Psoas muscle (tissue), 8 donors: ENCODE measurements at places on chromosomes 7 and 10. TPM values are rescaled to one million over a fixed set of nuclear protein-coding genes. Genes with fewer than 3 reads are reported as not detected.
A peak's percentile ranks its signal among the peaks of the same experiment; 100 is the strongest.

- no peaks in the 10 kb centered on the region for H3K36me3 ChIP-seq
Measured at GRCh38 chr7:124722292-124722691, 43.3 kb downstream of the GPR37 start.

- H3K27me3 ChIP-seq: no peaks in the 10 kb centered on the region
- H3K4me1 ChIP-seq: peaks cover 19% of the 10 kb centered on the region
- no peaks in the 10 kb centered on the region for H3K36me3 ChIP-seq
- DNase-seq: peak; percentile 68
Measured at GRCh38 chr10:99595770-99596465, 24.3 kb downstream of the SLC25A28 start.

- H3K27ac ChIP-seq: no peak overlapping the region
- no peaks in the 10 kb centered on the region for H3K27me3 ChIP-seq
- no peak overlapping the region for H3K4me3 ChIP-seq
- no peak for DNase-seq
- H3K4me1 ChIP-seq: peaks cover 3% of the 10 kb centered on the region
- no peaks in the 10 kb centered on the region for H3K36me3 ChIP-seq
Measured at GRCh38 chr10:71708301-71708703, 11.3 kb downstream of the C10orf105 start.

- H3K27me3 ChIP-seq: no peaks in the 10 kb centered on the region
- H3K4me1 ChIP-seq: no peaks in the 10 kb centered on the region
- no peak overlapping the region for H3K4me3 ChIP-seq
Measured at GRCh38 chr10:29099001-29099400, 189.9 kb upstream of the LYZL1 start.

The MKX gene
- not detected for total RNA-seq

The IGF2BP3 gene
- 0.73 TPM for total RNA-seq
